HTR-8/SVneo (cell line): ENCODE measurements at places on chromosomes 1 and 21.

- DNase-seq: no peak
Measured at GRCh38 chr1:216111842-216112241, 311.4 kb downstream of the USH2A start.

DNA sequence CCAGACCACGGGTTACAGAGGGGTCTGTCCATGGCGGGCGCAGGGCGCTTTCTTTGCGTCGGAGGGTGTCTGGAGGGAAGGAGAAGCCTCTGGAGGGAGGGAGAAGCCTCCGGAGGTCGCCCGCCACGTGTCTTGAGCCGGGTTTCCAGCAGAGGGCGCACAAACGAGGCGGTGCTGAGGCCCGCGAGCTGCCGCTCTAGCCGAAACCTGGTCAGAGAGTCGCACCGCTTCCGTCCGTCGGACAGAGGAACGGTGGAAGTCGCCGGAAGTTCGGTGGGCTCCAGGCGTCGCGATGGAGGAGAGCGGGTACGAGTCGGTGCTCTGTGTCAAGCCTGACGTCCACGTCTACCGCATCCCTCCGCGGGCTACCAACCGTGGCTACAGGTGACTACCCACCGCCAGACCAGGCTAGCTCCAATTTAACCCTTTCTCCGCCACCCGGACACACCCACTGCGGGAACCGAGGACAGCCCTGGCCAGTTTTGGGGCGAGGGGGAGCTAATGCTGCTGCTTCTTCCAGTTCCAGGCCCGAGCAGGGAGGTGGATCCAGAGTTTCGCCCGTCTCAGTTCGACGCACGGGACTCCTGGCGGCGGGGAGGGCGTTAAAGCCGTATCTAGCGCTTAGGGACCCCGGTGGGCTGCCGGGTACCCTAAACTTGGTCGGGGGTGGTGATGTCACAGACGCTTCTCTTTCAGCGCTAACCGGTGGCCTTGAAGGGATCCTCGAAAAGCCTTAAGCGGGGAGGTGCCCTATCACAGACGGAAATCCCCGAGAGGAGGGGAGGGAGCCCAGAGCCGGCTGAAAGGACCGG, at the start of gene NECAP2:
NECAP2 (plus strand) TSS at position 255 of the 812 bp plus-strand sequence; CDS start at position 293, 38 bp downstream.
- DNase-seq: peak; percentile 91

GRCh38 chr1:206470692-206471414, 577 bp downstream of the IKBKE start:
- peak; percentile 65 for DNase-seq

DNA sequence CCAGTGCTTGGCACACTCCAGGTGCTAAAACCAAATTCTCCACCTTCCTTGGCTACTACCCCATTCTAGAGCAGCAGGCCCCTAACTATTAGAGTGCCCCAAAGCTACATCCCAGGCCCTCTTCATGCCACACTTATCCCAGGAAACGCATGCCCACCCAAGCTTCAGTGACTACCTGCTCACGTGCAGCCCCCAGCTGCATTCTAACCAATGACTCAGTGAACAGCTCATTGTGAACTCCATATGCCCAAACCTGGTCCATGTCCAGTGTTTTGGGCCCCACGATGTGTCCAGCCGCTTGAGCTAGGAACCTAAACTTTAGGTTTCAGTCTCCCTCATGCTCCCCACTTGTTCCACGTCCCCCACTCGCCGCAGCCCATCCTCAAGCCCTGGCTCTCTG, 41.5 kb downstream of the NKAIN1 start:
- no peak for DNase-seq

DNA sequence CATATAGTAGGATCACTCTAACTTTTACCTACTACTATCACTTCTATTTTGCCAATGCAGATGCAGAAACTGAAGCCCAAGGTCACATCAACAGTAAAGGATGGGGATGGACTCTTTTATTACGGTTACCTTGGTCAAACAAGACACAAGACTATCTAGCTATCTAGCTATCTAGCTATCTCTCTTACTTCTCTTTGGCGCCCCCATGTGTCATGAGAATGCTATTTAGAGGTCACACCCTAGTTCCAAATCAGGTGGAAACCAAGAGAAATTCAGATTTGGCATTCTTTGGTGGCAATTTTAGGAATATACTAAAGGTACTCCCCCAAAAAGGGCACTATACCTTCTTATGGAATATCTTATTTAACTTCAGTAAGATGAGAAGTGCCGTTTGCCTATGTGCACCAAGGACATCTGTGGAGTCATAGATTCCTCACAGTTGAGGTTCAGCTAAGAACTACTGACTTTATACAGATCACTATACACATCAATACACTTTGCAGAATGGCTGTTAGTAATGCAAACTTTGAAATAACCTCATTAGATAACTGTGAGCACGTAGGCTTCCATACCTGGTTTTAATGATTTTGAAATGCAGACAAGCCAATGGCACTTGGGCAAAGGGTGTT, 6.7 kb downstream of the ZNF648 start:
- peak; percentile 11 for DNase-seq

- no peak for DNase-seq
Measured at GRCh38 chr1:238111081-238111480, 220.4 kb upstream of the ZP4 start.

DNA sequence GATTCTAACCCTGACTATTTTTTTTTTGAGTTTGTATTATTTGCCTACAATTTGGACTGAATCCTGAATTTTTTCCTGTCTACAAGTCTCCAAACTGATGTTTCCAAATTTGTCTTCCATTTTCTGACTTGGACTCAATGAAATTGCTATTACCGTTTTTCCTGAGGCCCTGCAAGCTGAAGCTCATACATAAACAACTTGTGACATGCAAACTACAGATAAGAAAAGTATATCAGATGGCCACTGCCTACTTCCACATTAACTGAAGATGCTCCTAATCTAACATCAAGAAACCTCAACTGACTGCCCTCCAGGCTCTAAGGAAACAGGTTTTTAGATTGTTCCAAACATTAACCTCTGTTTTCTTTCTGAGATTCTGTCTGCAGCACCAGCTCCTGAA, 51.1 kb upstream of the KLHDC7A start:
- no peak for DNase-seq

- DNase-seq: no peak
Measured at GRCh38 chr1:182671750-182672486, 12.5 kb downstream of the RGS8 start.

DNA sequence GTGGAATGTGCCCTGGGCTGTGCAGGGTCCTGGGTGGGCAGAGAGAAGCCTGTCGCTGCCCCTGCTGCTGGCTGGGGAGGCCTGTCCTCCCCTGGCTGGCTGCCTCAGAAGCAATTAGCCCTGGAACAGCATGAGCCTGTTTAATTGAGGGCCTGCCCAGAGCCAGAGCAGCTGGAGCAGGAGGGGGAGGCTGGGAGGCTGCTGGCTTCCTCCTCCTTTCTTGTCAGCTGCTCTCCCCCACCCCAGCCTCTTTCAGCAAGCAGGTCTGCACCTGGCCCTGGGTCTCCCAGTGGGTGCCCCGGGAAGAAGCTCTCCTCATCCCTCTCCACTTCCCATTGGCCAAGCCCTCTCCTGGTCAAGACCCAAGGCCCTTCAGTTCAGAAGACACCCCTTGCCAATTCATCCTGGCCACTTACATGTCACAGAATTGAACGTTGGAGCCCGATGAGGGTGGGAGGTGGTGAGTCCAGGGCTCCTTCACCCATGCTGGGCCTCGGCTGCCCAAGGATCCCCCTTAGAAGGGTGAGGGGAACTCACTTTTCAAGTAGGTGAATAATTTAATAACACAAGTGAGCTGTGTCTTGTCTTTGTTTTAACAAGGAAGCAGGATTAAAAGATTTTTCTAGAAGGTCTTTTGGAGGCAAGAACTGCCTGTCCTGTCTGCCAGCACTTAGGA, 13.2 kb downstream of the AMPD2 start:
- no peak for DNase-seq

- DNase-seq: no peak
Measured at GRCh38 chr1:7196036-7196911, 411.0 kb downstream of the CAMTA1 start.

DNA sequence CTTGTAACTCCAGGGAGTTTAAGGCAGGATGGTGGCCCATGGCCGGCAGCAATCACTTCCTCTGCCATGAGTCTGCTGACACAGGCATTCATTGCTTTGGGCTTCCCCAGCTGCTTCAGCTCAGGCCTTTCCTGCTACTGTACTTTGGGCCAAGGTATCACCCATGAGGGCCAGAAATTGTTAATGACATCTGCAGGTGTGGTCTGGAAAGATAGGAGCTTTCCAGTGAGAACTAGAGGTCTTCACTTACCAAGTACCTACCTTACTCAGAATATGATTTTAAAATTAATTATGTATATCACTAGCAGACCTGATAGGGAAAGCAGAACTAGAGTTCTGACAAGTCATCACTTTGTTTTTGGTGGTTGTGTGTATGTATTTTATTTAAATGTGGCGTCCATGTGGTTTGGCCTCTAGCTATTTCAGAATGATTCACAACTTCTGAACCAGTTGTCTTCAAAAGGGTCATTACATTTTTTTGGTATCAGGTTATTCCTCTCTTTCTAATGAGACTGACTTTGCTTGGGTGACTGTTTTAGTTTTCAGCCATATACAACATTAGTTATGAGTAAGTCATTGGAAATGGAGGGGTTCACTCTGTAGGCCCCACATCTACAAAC, 2.7 kb downstream of the RGL1 start:
- no peak for DNase-seq

- DNase-seq: no peak
Measured at GRCh38 chr1:194809215-194809614, 1622.8 kb upstream of the B3GALT2 start.

DNA sequence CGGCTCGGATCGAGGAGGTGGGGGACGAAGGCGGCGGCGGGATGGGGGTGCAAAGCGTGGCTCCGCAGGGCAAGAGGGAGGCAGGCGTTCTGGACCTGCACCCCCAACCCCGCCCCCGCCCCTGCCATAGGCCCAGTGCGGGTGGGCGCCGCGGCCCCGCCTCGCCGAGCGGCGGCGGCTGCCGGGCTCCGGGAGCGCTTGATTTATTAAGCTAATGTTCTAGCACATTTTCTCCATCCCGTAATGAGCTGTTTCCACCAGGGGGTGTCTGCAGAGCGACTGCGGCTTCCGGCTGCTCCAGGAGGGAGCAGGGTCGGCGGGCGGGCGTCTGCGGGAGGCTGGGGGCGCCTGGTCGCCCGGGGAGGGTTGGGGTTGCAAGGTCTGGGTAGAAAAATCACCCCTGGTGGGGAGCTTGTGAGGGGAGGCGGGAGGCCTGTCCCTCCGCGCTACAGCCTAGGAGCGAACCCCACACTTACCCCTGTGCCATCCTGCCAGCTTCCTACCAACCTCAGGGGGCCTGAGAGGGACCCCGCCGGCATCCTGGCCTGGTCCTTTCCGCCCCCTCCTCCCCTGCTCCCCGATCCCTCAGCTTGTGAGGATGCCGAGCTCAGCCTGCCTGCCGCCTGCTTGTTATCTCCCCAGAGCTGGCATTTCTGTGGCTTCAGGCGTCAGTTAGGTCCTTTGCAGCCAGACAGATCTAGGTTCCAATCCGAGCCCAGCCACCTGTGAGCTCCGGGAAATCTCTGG, 48.5 kb upstream of the ACOT11 start:
- DNase-seq: no peak

GRCh38 chr1:234997201-234997895, 131.3 kb downstream of the TOMM20 start:
- DNase-seq: peak; percentile 89

- DNase-seq: no peak
Measured at GRCh38 chr1:196535727-196536126, 72.5 kb downstream of the KCNT2 start.

DNA sequence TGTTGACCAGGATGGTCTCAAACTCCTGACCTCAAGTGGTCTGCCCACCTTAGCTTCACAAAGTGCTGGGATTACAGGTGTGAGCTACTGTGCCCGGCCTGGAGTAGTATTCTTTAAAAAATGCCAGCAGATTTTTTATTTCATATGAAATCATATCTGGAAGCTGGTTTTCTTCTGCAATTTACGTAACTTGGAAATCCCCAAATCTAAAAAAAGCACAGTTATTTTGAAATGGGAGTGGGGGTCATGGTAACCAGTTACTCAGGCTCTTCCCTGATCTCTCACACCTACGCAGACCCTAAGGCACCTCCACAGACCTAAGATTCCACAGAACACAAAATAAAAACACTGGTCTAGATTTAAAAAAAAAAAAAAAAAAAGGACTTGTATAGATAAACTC, 219.8 kb downstream of the DAB1 start:
- no peak for DNase-seq

DNA sequence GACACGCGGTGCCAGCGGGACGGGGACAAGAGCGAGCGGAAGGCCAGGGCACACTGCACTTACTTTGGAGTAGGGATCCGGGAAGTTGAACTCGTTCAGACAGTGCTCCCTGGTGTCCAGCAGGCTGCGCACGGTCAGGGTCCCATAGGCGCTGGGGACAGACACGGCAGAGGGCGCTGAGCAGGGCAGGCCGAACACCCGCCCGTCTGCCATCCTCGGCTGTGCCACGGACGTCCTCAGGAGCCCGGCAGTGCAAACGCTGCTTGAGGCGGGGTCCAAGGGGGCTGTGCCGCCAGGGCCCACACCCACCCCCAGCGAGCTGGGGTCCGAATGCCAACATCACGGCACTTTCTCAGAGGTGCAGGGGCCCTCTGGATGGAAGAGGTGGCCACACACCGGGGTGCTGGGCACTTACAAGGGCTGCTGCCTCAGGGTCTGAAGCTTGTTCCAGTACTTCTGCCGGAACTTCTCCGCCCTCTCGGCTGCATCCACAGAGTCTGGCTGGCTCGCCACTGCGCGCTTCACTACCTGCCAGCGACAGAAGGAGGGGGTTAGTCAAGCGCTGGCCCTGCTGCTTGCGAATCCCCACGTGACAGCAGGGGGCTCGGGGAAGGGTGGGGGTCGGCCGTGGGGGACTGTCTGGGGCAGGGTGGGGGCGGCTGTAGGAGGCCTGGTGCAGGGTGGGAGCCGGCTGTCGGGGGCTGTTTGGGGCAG, 12.3 kb downstream of the PANK4 start:
- DNase-seq: no peak

- DNase-seq: no peak
Measured at GRCh38 chr1:184031409-184032107, 6.0 kb downstream of the COLGALT2 start.

DNA sequence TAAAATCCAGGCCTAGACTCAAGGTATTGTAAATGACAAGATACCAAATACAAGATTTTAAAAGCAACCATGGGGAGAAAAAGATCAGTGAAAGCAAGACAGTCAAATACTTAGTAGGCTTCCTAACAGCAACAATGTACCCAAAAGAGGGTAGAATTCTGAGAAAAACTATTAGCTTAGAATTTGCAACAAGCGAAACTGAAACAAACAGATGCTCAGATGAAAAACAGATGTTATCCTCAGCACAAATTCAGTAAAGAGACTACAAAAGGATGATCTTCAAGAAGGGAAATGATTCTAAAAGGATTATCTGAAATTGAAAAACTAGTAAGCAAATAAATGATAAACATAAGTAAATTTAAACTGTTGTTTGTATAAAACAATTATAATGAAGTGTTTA, 40.0 kb downstream of the PDC start:
- DNase-seq: no peak
